ENCODE measurements at places on chromosomes 12 and 14.
A peak's percentile ranks its signal among the peaks of the same experiment; 100 is the strongest.

- DNase-seq: no peak
Measured at GRCh38 chr12:131844656-131845055, 16.5 kb downstream of the MMP17 start.

- DNase-seq: no peak
Measured at GRCh38 chr14:89424241-89424640, 7.2 kb upstream of the FOXN3 start.

- no peak for DNase-seq
Measured at GRCh38 chr14:61646366-61647116, 48.8 kb upstream of the HIF1A start.

- no peak for DNase-seq
Measured at GRCh38 chr12:132154341-132154761, 10.1 kb downstream of the NOC4L start.

- no peak for DNase-seq
Measured at GRCh38 chr12:90075685-90076084, 367.0 kb upstream of the ATP2B1 start.

GRCh38 chr12:7188562-7189397 lies 706 bp upstream of the PEX5 start:
- peak; percentile 80 for DNase-seq

GRCh38 chr12:71727958-71728357 lies 26.7 kb upstream of the RAB21 start:
- no peak for DNase-seq

DNA sequence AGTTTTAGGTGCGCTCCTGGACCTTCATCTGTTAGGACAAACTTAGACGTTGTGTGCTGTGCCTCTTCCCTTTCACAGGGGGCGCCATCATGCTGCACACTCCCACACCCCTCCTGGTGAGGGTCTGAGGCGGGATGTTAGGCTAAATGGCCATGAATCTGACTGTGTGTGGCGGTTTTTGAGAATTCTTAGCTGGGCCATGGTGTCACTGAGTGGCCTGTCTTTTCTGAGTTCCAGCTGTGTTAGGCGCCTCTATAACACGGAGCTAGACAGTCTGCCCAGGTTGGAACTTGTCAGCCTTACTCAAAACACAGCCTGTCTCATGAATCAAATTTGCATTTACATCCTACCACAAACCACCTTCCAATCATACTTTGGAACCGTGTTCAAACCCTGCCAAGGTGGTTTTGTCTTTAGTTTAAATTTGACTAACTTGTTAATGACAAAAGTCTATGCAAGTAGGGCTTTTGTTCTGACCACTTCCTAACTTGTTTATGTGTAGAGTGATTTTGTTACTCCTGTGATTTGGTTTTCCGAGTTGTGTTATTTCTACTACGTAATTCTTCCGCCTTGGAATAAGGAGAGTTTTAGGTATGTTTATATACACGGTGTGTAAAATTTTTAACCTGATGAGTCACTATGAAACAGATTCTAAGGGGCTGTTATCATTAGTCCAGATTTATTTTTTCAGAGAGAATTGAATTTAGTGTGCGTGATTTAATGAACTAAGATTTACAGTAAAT lies 19.6 kb downstream of the ACVR1B start:
- DNase-seq: peak; percentile 46

GRCh38 chr12:57158665-57159064 lies 11.2 kb upstream of the LRP1-AS start:
- no peak for DNase-seq

GRCh38 chr12:75746621-75747020 lies 235.2 kb upstream of the KRR1 start:
- no peak for DNase-seq

DNA sequence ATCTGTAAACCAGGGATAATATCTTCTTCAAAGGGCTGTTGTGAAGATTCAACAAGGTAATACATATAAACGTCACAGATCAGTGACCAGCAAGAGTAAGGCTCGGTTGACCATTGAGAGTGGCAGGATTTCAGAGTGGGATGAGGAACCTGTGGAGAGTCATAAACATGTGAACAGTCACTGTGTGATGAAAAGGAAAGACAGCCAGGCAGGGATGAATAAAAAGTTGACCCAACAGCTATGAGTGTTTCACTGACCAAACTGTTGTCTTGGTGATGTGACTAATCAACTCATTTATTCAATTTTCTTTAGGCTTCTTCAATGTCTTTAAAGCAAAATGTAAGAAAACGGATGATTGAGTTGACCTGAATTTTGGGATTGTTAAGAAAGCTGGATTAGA lies 8.6 kb upstream of the FRMD6 start:
- DNase-seq: no peak

DNA sequence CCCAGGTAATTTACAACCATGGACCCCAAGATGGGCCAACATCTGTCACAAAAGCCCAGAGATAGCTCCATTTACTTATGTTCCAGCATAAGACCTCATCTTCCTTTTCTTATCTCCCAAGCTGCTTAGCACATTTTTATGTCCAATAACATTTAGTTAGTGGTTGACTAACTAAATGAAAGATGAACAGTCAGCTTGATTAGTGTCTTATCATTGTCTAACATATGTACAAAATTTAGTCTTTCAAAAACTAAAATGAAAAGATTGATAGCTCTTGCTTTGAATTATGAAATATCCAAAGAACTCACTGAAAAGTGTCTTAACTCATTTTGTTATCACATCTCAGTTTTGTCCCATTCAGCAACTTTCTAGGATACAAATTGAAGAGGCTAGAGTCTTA lies 163.1 kb upstream of the EGLN3 start:
- DNase-seq: no peak

DNA sequence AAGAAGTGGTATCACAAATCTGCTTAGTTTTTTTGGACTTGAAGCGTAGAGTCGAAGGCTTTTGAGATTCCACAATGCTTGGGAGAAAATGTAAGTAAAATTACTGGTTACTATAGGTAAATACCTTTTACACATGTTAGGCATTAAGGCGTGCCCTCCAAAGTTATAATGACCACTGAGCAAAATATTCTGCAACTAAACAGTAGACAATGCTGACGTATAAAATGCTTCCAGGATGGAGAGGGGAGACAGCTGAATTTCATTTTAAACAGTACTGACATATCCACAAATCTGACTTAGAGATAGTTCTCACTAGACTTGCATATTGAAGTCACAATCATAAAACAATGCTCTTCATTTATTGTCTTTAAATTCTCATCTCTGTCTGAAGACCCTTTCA lies 144.5 kb upstream of the DCN start:
- no peak for DNase-seq

DNA sequence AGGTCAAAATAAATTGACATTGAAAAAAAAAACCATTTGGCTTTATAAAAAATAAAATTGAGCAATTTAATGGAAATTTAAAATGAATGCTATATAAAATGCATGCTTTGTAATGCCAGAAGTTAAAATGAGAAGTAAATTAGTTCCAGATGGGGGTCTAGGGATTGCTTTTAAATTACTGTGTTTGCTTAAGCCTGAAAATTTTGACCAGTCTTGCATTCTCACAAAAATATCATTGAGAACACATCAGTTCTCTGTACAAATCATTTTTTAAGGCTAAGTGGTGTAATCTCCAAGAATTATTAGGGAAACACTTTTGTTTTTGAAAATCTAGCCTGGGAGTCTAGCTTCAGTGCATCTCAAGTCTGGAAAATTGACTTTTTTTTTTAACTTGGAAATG lies 90.7 kb downstream of the RERG start:
- DNase-seq: no peak

GRCh38 chr14:49692811-49693734 lies at the start of gene KLHDC1:
KLHDC1 (plus strand) TSS chr14:49693120; CDS start chr14:49693195, 75 bp downstream.
- peak; percentile 62 for DNase-seq

DNA sequence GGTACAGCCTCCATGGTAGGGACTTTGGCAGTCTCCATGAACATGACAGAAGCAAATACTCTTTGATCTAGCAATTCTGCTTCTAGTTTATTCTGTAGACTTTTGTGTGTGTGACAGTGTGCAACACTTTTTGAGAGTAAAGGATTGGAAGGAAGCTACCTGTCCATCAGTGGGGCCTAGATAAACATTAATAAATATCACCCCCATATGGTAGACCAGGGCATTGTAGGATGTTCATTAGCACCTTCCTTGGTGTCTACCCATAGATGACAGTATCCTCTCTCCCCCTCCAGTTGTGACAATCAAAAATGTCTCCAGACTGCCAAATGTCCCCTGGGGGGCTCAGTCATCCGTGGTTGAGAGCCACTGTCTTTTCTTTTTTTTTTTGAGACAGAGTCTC lies 10.8 kb downstream of the SNRNP35 start:
- DNase-seq: no peak

DNA sequence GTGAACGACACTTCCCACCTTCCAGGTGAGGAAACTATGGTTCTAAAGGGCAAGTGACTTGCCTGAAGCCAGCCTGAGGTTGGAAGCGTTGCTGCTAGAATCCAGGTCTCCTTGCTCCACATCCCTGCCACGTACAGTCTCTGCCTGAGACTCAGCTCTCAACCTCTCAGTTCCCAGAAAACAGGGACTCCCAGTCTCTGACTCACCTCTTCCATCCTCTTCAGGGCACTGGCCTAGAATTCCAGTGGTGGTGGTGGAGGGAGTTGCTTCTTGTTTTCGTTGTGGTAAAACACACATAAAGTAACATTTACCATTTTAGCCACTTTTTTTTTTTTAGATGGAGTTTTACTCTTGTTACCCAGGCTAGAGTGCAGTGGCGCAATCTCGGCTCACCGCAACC lies 7.3 kb downstream of the GPR68 start:
- DNase-seq: no peak

DNA sequence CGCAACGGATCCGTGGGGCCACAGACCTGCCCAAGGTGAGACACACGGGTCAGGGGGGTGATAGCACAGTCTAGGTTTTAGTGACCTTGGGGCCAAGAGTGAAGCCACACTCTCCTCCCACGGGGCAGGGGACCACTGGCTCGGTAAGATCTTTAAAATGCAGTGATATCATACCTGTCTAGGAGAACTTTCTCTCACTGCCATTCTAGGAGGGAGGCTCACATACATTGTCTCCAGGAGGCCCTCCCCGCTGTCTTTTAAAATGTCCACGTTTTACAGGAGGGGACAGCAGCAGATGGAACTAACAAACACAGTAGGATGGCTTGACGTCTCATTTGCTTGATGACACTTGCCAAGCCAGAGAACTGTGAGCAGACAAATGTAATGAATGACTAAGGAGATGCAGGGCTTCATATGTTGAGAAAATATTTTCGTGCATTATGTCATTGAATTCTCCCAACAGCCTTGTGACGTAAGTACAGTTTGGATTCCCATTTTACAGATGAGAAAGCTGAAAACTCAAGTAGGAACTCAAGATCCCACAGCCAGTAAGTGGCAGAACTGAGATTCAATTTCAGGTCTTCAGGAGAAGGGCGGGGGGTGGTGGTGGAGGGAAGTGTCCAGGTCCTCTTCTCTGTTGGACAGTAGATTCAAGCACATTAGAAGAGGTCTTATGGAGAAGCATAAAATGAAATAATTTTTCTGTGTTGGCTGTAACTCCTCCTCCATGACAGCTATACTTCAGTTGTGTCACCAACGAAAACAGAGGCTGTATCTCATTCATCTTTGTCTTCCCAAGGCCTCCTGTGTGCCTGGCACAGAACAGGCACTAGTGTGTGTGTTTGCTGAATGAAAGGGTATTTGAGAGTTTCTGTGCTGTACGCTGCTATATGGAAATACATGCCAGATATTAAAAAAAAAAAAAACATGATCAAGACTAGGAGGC lies 2.1 kb downstream of the VASH1 start:
- no peak for DNase-seq

DNA sequence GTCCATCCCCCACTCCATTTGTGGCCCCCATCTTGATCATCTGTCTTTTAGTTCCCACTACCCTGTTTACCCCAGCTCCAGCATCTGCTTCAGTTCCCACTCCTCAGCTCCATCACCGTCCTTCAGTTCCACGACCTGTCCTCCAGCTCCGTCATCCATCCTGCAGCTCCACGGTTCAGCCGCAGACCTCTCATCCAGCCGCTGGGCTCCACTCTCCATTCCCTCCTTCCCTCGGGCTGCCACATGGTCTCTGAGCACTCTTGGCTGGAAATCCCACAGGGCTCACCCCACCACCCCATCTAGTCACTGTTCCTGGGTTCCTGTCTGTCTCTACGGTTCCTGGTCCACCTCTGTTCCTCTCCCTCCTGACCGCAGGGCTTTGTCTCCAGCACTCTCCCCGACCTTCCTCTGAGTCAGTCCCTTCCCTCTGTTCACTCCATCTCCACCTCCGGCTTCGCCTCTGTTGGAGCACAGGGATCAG lies 3.3 kb upstream of the P3H3 start:
- no peak for DNase-seq

GRCh38 chr12:3622021-3622821 lies 130.7 kb downstream of the CRACR2A start:
- no peak for DNase-seq

GRCh38 chr12:121120323-121120722 lies 12.4 kb upstream of the P2RX7 start:
- no peak for DNase-seq

DNA sequence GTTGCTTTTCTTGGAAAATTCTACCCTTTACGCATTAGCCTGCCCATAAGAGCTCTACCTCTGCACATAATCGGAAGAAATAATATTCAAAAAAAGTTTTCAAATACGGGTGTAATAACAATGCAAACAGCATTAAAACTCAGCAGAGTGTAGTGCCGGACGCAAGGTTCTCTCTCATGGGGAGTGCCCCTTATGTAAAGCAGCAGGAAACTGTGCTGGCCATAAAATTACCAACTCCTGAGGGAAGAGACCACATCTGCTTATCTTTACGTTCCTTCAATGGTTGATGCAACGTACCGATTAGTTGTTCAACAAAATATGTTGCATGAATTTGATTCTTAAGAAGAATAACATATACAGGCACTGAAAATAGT lies 118.7 kb upstream of the TMCC3 start:
- no peak for DNase-seq

- no peak for DNase-seq
Measured at GRCh38 chr12:116843085-116843484, 38.2 kb downstream of the HRK start.

DNA sequence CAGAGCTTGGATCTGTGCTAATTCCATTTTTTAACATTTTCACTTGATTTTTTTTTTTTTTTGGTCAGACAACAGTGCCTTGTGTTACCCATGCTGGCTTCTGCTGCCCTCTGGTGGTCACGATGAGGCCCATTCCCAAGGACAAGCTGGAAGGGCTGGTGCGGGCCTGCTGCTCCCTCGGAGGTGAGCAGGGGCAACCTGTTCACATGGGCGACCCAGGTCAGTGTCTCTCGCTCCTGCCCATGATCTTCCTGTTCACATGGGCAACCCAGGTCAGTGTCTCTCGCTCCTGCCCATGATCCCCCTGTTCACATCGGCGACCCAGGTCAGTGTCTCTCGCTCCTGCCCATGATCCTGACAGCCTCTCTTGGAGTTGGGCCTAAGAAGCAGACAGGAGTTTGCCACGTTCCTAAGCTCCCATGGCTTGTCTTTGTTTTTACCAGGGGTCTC lies 59.4 kb downstream of the DGLUCY start:
- DNase-seq: peak; percentile 81

GRCh38 chr14:20620798-20621478 lies 20.6 kb downstream of the OR6S1 start:
- DNase-seq: no peak
